Stimulated activated CD4-positive, alpha-beta T cell treated with anti-CD3 and anti-CD28 coated beads, Interleukin-1b, Interleukin-23, amount 100 ng/mL, for 1 hour (primary cell): ENCODE measurements at places on chromosomes 12 and 14.

DNA sequence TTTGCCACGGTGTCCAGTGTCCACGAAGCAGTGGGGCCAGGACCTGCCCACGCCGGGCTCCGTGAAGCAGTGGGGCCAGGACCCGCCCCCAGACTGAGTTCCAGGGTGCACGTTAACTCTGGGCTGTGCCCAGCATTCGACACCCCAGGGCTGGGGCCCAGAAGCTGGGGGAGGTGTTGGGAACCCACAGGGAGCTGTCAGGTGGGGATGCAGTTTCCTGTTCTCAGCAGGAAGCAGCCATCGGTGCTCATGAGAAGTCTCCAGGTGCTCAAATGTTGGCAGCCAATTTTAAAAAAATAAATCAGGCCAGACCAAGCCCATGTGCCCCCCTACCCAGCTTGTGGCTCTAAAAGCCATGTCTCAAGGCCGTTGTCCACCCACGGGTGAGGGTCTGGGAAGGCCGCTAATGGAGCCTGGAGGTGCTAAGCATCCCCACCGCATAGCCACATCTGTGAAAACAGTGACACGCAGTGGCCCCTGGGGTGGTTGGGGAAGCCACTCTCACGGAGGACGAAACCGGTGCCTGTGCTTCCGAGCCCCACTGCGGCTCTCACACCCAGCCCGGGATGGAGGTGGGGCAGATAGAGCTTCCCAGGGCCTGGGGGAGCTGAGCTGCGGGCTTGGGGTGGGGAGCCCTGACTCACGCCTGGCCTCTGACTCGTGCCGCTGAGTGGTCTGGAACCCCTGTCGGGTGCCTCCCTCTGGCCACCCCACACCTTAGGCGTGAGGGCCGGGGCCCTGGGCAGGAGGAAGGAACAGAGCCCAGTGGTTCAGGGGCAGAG is 53.5 kb downstream of the FBRSL1 start:
- DNase-seq, result no peak

- DNase-seq, result no peak
Measured at GRCh38 chr12:130879212-130879686, 7.4 kb downstream of the RAN start.

DNA sequence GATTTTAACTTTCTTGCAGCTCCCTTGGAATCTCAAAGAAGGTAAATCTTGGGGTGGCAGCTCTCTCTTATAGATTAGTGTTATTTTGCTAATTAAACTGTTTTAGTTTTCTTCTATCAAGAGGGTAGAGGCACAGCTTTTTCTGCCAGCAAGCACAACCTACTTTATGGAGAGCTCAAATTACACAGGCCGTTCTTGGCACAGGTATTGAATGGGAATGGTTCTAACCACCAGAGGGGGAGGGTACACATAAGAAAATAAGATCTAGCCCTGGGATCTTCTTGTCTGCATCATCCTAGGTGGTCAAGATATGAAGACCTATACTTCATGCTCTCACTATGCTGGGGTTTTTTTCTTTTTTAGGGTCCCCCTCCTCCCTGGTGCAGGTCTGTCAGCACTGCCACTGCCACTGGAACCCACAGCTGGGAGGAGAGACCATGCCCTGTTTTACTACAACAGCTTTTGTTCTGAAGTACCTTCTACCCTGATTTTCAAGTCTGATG is 48.6 kb upstream of the STAC3 start:
- no peak for DNase-seq

DNA sequence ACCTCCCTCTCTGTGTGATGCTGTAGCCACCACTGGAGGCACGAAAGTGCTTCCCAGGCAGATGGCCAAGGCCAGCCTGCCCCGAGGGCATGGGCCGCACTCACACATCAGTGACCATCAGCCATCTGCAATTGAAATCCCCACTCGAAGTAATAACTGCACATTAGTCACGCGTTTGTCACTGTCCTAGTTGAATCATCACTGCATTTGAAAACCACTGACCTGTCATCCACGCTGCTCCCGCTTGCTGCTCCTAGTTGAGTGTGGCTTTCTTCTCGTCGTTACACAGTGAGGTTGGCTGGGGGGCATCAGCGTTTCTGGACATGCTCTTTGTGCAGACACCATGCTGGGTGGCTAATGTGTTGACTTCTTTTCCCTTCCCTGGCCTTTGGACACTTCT is 176.1 kb downstream of the ADGRD1 start:
- DNase-seq, result no peak

DNA sequence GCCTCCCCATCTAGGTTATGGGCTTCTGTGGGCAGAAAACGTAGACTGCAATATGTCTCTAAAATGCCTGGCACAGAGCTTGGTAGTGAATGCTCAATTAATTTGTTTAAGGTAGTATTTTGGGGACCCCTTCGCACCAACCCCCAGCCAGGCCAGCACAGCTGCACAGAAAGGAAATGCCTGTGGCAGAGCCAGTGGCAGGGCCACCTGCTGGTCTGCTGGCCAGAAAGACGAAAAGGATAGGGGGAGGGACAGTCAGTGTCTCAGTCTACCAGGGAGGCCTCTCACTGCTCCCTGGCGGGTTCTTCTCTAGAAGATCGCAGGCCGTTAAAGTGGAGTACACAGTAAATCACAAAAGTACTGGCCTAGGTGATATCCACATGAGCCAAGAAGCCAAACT is 3.5 kb downstream of the RAB15 start:
- DNase-seq, result no peak

- DNase-seq, result no peak
Measured at GRCh38 chr14:94411638-94412037, 23.2 kb upstream of the SERPINA1 start.

- DNase-seq, result no peak
Measured at GRCh38 chr12:49059045-49059298, 1.6 kb downstream of the KMT2D start.

GRCh38 chr14:100656996-100657395 is 69.7 kb upstream of the DLK1 start:
- DNase-seq, result no peak
